Esophagus squamous epithelium (tissue), 5 donors: ENCODE measurements at places on chromosomes 16 and 17.

DNA sequence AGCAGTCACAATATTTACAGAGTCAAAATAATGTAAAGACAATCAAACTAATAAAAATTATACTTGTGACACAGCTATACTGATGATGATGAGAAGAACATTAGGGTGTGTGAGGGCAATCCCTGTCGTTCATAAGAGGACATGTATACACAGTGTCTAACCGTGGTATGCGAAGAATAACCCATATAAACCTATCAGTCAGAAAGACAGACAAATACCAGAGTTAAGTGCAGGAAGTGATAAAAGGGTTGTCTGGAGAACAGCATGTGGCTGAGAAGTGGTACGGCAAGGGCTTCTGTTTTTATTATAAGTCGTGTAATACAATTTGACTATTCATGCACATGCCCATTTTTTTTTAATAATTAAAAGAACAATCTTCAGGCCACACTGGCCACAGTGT is 46.7 kb downstream of the LMF1 start:
- DNase-seq: no peak

GRCh38 chr16:74773446-74774222 is 986 bp downstream of the FA2H start:
- DNase-seq: no peak

GRCh38 chr16:71537643-71538042 is 11.4 kb downstream of the CHST4 start:
- no peak for DNase-seq

DNA sequence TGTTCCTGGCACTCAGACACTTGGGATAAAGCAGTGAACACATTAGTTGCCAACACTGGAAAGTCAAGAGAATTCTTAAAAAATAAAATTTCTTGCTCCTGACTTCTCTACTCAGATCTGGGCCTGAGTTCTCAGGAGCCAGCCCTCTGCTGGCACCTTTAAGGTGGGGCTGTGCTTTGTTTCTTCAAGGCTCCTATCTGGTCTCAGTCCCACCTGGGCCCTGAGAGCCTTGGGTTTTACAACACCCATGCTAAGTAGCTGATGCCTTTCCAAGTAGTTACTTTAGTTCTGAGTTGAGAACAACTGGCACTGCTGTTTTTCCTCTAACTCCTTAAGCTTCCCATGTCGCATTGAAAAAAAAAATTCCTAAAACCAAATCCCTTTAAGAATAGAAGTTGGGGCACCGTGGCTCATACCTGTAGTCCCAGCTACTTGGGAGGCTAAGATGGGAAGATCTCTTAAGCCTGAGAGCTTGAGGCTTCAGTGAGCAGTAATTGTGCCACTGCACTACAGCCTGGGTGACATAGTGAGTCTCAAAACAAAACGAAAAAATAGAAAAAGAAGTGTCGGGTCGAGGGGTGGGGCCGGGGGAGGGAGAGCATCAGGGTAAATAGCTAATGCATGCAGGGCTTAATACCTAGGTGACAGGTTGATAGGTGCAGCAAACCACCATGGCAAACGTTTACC is 16.6 kb downstream of the CHAD start:
- no peak for DNase-seq

DNA sequence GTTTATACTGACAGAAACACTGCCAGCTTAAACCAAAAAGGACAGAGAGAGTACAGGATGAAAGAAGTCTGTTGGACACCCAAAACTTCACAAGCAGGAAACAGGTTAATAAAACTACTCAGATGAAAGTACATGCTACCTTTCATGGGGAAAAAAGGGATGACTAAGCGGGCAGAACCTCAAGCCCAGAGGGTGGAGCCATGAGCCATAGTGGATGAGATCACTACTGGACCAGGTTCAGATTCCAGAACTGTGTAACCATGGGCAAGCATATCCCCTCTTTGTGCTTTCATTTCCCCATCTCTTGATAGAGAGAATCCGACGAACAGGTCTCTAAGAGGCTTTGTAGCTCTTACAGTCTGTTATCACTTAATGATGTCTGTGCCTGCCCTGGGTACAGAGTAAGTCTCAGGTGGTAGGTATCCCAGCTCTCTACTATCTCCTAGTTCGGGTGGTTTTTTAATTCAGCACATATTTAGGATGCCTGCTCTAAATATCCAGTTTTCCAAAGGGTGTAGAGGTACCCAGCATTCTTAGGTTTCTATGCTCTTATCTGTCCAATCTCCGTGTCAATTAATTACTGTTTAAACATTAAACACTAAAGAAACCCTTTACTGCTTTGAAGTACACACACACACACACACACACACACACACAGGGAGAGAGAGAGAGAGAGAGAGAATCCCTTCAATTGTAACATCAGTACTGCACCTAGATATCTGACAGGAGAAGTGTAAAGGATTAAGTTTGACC is 206.7 kb downstream of the ZNF423 start:
- DNase-seq: no peak

- no peak for DNase-seq
Measured at GRCh38 chr16:82282662-82283061, 112.6 kb upstream of the MPHOSPH6 start.

GRCh38 chr17:36999471-36999870 is 50.7 kb downstream of the AATF start:
- no peak for DNase-seq

GRCh38 chr17:82385559-82386254 is 14.1 kb downstream of the UTS2R start:
- no peak for DNase-seq

GRCh38 chr16:14172200-14172809 is 101.2 kb downstream of the MRTFB start:
- no peak for DNase-seq

- no peak for DNase-seq
Measured at GRCh38 chr17:76246080-76247066, 6.1 kb upstream of the RNF157 start.

DNA sequence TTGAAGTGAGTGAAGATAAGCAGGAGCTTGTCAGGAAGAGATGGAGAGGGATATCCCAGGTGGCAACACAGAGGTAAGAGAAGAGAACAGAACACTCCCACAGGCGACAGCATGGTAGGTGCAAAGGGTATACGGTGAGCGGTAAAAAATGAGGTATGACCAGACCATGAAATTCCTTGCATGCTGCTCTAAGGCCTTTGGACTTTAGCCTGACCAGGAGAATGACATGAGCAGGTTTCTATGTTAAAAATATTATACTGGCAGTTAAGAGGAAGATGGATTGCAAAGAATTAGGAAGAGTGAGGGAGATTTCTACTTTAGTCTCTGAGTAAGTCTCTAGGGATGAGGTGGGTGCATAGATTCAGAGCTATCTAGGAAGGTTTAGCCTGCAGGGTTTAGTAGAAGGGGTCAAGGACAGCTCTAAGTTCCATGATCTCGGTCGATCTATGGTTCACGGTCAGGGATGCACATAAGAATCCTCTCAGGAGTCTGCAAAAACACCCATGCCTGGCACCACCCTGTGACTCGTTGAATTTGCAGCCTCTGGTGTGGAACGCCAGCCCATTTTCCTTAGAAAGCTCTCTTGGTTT is 65.7 kb downstream of the HLF start:
- no peak for DNase-seq

- no peak for DNase-seq
Measured at GRCh38 chr17:72056727-72057290, 64.0 kb upstream of the SOX9 start.
